Muscle of leg (tissue), 16 donors: ENCODE measurements at places on chromosomes 11 and 22. TPM values are rescaled to one million over a fixed set of nuclear protein-coding genes. Genes with fewer than 3 reads are reported as not detected.

WNT7B gene
- 0.04 TPM for total RNA-seq

SPI1 gene
- 3.6 TPM for total RNA-seq

APLNR gene
- 43.2 TPM for total RNA-seq

MYOD1 gene
- 47.3 TPM for total RNA-seq

PACSIN2 gene
- 23.1 TPM for total RNA-seq

FOLR1 gene
- 3.6 TPM for total RNA-seq

BTG4 gene
- not detected for total RNA-seq

DNA sequence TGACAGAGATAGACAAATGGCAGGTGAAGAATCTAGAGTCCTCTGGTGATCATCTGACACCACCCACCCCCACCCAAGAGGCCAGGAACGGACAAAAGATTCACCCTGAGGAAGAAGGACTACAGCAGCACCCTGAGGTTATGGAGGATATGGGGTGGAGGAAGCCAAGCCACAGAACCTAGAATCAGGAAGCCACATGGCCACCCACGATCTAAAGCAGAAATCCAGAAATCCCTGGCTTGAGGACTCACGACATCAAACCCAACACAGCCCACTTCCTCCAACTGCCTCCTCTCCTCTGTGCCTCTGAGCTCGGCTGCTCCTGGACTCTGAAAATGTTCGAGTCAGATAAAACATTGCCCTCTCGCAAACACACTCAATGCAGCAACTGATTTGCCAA lies 364.3 kb downstream of the SHANK2 start:
- no peaks in the 10 kb centered on the region for H3K27me3 ChIP-seq
- no peak for DNase-seq
- H3K4me1 ChIP-seq, result peaks cover 28% of the 10 kb centered on the region
- H3K27ac ChIP-seq, result no peak overlapping the region
- H3K4me3 ChIP-seq, result no peak overlapping the region

DNA sequence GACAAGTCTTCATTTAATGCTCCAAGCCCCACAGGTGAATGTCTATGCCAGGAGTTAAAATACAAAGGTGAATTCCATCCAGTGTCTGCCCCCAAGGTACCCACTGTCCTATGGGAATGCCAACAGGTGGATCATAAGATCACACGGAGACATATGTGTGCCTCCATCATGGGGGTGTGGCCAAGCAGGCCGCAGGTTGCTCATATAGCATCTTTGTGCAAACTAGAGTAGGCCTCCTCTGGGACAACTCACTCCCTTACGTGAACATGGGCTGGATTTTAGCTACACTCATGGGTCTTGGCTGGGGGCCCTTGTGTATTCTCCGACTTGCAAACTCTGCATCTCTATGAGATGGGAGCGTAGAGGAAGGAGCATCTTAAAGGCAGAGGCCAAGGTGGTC lies 6.9 kb downstream of the NCF4 start:
- H3K27me3 ChIP-seq, result peaks cover 24% of the 10 kb centered on the region
- no peak overlapping the region for H3K27ac ChIP-seq
- H3K4me3 ChIP-seq, result no peak overlapping the region

GRCh38 chr11:9619004-9619403 lies 44.9 kb upstream of the SWAP70 start:
- no peaks in the 10 kb centered on the region for H3K36me3 ChIP-seq
- no peak overlapping the region for H3K27ac ChIP-seq
- no peak overlapping the region for H3K4me3 ChIP-seq
- H3K4me1 ChIP-seq, result peaks cover 4% of the 10 kb centered on the region
- no peaks in the 10 kb centered on the region for H3K27me3 ChIP-seq

- H3K4me1 ChIP-seq, result peaks cover 11% of the 10 kb centered on the region
- H3K4me3 ChIP-seq, result no peak overlapping the region
- H3K27me3 ChIP-seq, result peaks cover 24% of the 10 kb centered on the region
- H3K27ac ChIP-seq, result no peak overlapping the region
Measured at GRCh38 chr11:69868006-69868810, 49.0 kb upstream of the FGF3 start.

- H3K27ac ChIP-seq, result no peak overlapping the region
- no peak overlapping the region for H3K4me3 ChIP-seq
- peaks cover 16% of the 10 kb centered on the region for H3K36me3 ChIP-seq
Measured at GRCh38 chr22:46661221-46661851, 41.1 kb downstream of the GRAMD4 start.

DNA sequence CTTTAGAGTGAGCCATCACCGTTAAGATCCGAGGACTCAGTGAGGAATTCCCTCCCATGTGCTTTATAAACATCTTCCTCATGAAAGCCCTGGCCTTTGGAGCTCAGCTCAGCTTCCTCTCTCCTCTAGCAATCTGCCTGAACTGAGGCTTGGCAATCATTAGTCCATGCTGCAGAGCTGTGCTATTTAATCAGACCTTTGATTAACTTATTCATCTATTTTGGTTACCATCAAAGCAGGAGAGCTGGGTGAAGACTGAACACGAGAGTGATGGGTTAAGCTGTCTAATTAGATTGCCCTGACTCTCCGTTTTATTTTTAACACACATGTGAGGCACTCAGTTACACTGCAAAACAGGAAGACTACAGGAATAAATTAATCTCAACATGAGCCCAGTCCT lies 351.3 kb downstream of the LARGE1 start:
- no peaks in the 10 kb centered on the region for H3K36me3 ChIP-seq
- H3K27ac ChIP-seq, result no peak overlapping the region
- H3K4me3 ChIP-seq, result no peak overlapping the region

DNA sequence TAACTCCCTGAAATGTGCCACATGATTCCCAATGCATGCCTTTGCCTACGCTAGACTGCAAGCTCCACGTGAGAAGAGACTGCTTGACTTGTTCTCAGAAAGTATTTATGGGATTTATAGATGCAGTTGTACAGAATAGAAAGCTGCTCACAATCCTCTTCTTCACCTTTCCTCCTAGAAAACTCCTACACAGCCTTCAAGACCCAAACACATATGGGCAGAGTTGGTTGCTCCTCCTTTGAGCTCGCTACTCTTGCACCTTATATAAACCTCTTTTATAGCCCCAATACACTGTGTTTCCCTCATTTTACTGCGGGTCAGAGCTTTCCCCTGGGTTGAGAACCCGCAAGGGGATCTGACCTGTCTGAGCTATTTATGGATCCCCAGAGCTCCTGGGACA lies 16.4 kb downstream of the C1QTNF6 start:
- H3K27ac ChIP-seq, result no peak overlapping the region
- no peak for DNase-seq
- H3K36me3 ChIP-seq, result no peaks in the 10 kb centered on the region
- peaks cover 32% of the 10 kb centered on the region for H3K4me1 ChIP-seq
- H3K27me3 ChIP-seq, result peaks cover 26% of the 10 kb centered on the region
- H3K4me3 ChIP-seq, result no peak overlapping the region

- no peak overlapping the region for H3K27ac ChIP-seq
- H3K36me3 ChIP-seq, result no peaks in the 10 kb centered on the region
- peaks cover 37% of the 10 kb centered on the region for H3K27me3 ChIP-seq
- no peak overlapping the region for H3K4me3 ChIP-seq
Measured at GRCh38 chr11:65803797-65804492, 17.1 kb downstream of the OVOL1 start.

DNA sequence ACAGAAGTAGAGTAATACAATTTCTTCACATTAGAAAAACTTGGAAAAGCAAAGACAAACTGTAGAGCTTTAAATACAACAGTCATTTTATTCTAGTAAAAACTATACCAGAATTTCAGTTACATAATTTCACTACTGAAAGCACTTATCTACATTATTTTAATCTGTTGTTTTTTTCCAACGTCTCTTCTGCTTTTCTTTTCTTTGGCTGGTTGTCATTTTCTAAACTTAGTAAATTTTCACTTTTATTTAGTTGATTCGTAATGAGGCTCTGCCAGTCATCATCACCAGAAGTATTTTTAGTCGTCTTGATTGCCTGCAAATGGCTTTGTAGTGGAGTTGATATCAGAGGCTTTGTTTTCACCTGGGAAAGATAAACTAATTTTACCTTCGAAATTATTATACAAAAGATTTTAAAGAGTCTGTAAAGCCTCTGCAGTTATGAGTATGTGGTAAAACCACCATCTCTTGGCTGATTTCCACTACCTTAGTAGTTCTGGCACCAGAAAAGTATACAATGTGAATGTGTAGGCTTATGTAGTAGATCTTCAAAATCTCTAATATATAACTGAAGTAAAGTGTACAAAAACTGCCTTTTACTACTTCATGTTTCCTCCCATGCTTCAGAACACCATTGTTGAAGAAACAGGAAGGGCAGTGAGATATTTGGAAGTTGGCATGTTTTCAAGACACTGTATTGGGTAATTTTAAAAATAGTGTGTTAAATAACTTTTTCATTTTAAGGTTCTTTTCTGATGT lies 19.2 kb downstream of the EIF3M start:
- H3K27ac ChIP-seq, result peak overlapping the region; percentile 39
- H3K4me1 ChIP-seq, result no peaks in the 10 kb centered on the region
- no peaks in the 10 kb centered on the region for H3K27me3 ChIP-seq
- no peak overlapping the region for H3K4me3 ChIP-seq
- H3K36me3 ChIP-seq, result peaks cover 9% of the 10 kb centered on the region
- DNase-seq, result no peak

DNA sequence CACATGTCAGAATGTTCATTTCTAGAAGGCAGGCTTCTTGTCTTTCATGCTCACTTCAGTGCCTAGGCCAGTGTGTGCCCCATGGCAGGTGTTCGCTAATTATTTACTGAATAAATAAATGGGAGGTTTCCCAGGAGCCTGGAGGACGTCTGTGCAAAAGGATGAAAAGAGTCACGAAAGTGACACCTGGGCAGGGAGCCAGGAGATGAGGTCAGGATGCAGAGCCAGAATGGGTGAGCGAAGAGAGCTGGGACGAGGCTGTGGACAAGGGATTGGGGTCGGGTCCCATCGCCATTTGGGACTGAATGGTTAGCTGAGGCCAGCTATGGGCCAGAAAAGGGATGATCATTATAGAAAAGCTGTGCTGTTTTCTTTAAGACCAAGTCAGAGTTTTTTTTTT lies 560.4 kb downstream of the TBC1D22A start:
- H3K36me3 ChIP-seq, result no peaks in the 10 kb centered on the region
- no peak overlapping the region for H3K4me3 ChIP-seq
- DNase-seq, result no peak

DNA sequence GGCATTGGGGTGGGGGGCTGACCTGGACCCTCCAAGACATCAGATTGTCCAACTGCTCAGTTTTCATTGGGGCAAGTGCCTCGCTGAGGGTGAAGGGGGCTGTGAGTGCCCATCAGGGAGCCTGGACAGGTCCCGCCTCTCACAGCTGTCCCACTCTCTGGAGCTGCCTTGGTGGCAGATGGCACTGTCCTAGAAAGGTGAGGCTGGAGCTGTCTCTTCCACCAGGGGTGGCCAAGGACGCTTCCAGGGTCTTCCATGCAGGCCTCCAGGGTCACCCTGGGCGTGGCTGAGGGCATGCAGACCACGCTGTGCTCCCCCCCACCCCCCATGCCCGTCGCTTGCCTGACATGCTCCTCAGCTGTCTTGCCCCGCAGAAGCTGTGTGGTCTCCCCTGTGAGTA lies 53.5 kb upstream of the CCDC188 start:
- peak overlapping the region; percentile 20 for H3K27ac ChIP-seq
- no peak for DNase-seq
- H3K36me3 ChIP-seq, result no peaks in the 10 kb centered on the region
- H3K4me3 ChIP-seq, result no peak overlapping the region

- H3K4me1 ChIP-seq, result no peaks in the 10 kb centered on the region
- no peak overlapping the region for H3K27ac ChIP-seq
- no peaks in the 10 kb centered on the region for H3K36me3 ChIP-seq
- no peak for DNase-seq
- H3K4me3 ChIP-seq, result no peak overlapping the region
- H3K27me3 ChIP-seq, result no peaks in the 10 kb centered on the region
Measured at GRCh38 chr11:5767056-5767455, 13.0 kb downstream of the OR52N4 start.

DNA sequence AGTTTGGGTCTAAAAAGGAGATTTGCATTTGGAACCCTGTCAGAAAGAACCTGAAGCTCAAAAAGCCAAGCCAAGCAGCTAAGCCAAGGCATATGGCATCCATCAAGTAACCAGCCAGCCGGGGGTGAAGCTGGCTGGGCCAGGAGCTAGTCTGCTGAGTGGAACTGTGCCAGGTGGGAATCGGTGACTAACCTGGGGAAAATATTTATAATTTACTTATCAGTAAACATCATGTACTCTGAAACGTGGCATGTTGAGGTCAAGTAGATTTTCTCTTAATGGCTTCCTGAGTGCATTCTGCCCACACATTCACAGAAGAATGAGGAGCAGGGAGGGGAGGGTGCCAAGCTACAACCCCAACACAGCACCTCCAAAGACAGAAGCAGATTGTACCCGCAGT lies 70.5 kb upstream of the SESN3 start:
- H3K4me3 ChIP-seq, result no peak overlapping the region
- no peak for DNase-seq
- no peak overlapping the region for H3K27ac ChIP-seq
- no peaks in the 10 kb centered on the region for H3K36me3 ChIP-seq
- H3K4me1 ChIP-seq, result peaks cover 2% of the 10 kb centered on the region
- H3K27me3 ChIP-seq, result no peaks in the 10 kb centered on the region

DNA sequence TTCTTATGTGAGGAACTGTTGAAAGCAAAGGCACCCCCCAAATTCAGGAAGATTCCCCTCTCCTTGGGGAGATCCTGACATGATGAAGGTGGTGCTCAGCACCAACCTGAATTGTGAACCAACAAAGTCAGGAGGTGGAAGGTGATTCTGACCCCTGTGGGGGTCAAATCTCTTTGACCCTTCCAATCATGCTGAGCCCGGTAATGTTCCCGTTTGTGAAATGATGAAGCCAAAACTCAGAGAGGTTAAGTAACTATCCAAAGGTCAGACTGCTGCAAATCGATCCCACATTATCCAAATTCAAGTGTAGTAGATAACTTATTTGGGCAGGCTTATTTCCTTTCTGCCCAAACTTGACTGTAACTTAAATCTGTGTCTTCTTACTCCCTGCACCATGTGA lies 19.1 kb downstream of the SERPING1 start:
- H3K27ac ChIP-seq, result no peak overlapping the region
- H3K4me1 ChIP-seq, result no peaks in the 10 kb centered on the region
- H3K27me3 ChIP-seq, result no peaks in the 10 kb centered on the region
- no peak overlapping the region for H3K4me3 ChIP-seq

DNA sequence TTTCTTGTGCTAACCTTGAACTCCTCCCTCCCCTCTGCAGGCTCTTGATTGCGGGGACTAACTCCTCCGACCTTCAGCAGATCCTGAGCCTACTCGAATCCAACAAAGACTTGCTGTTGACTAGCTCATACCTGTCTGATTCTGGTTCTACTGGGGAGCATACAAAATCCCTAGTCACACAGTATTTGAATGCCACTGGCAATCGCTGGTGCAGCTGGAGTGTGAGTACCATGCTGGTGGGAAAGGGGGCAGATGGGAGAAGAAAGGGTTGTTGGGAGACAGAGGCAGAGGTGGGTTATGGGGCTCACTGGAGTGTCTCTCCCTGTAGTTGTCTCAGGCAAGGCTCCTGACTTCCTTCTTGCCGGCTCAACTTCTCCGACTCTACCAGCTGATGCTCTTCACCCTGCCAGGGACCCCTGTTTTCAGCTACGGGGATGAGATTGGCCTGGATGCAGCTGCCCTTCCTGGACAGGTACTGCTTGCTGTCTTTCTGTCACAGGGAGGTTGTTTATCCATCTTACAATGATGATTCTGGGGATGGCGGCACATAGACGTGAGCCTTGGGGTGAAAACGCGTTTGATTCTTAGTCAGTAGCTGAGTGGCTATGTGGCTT lies 4.5 kb downstream of the SLC3A2 start:
- no peak for DNase-seq
- no peaks in the 10 kb centered on the region for H3K27me3 ChIP-seq
- H3K27ac ChIP-seq, result no peak overlapping the region
- H3K4me3 ChIP-seq, result no peak overlapping the region
